Activated naive CD4-positive, alpha-beta T cell treated with anti-CD3 and anti-CD28 coated beads, Interleukin-2, amount 10 ng/mL, durations not matched to agents 7 days and 5 days (primary cell): ENCODE measurements at places on chromosomes 7 and 10.
A peak's percentile ranks its signal among the peaks of the same experiment; 100 is the strongest.

GRCh38 chr10:75544993-75545706 is 113.7 kb downstream of the LRMDA start:
- DNase-seq = no peak

DNA sequence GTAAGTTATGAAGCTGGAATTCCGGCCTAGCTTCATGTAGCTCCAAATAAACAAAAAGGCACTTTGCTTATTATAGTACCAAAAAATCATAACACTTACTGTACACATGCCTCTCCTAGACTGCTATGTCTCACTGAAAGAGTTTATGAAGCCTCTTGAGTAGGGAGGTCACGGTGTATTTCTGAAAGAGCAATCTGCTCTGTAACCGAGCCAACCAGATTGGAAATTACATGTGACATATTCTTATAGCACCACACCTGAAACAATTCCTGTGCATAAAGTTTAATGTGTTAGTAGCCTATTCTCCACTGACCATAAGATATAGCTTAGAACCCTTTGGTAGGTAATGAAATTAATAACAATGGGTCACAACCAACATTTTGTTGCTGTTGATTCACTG is 1.3 kb upstream of the FAM3C start:
- no peak for DNase-seq

- no peak for DNase-seq
Observed at GRCh38 chr10:70756700-70757360, 28.3 kb downstream of the TBATA start.

- DNase-seq = peak; percentile 57
Observed at GRCh38 chr10:109914966-109915365, 8.3 kb downstream of the XPNPEP1 start.

GRCh38 chr7:132393789-132394261 is 182.4 kb downstream of the PLXNA4 start:
- DNase-seq = no peak

DNA sequence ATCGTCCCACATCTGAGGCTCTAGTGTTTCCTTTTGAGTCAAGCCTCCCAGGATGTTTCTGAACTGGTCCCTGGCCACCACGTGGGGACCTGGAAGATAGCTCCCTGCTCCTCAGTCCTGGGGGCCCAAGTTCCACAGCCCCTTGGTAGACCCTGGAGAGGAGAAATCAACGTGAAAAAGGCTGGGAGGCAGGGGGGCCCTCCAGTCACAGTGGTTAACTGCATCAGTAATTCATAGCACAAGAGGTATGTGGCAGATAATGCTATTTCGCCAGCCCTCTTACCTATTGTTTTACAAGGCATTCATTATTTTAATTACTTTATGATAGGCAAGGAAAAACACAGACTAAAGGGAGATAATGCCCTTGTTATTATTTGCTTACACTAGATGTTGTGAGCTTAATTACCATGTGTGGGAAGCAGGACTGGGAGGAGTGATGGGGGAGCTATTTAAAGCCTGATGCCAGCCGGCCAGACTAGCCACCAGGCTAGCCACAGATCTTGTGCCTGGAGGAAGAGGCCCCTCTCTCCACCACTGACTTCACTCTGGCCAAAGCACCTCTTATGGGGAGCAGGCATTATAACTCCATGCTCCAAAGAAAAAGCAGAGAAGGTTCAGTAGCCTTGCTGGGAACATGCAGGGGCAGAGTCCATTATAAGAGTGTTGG is 230.7 kb downstream of the KCNMA1 start:
- DNase-seq = no peak

DNA sequence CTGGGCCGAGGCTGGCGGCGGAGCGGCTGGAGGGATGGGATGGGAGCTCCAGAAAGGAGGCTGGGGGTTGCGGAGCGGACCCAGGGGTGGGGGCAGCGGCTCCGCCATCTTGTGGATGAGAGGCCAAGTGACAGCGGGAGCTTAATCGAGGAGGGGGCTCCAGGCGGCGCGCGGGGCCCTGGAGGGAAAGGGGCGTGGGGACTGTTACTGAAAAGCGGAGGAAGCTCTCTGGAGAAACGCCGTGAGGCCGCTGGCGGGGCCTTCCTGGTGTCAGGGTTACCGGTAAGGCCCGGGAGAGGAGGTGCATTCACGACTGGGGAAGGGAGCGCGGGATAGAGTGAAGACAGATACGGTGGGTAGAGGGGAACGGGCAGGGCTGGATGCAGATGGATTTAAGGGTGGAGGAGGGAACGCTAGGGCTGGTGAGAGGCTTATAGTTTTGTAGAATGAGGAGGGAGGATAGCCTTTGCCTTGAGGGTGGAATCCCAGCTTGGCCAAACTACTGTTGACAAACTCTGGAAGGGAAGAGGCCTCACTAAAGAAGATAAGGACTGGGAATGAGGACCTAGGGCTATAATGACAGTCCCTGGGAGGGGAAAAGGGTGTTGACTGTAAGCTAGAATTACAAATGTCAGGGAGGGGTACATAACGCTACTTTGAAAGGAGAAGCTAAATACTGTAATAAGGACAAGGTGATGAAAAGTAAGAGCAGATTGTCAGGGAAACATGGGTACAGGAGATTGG is 535 bp downstream of the BTRC start:
- peak; percentile 72 for DNase-seq
